Psoas muscle (tissue), 8 donors: ENCODE measurements at places on chromosomes 6 and 20.

GRCh38 chr6:71556141-71556540 lies 267.5 kb downstream of the OGFRL1 start:
- DNase-seq = no peak

DNA sequence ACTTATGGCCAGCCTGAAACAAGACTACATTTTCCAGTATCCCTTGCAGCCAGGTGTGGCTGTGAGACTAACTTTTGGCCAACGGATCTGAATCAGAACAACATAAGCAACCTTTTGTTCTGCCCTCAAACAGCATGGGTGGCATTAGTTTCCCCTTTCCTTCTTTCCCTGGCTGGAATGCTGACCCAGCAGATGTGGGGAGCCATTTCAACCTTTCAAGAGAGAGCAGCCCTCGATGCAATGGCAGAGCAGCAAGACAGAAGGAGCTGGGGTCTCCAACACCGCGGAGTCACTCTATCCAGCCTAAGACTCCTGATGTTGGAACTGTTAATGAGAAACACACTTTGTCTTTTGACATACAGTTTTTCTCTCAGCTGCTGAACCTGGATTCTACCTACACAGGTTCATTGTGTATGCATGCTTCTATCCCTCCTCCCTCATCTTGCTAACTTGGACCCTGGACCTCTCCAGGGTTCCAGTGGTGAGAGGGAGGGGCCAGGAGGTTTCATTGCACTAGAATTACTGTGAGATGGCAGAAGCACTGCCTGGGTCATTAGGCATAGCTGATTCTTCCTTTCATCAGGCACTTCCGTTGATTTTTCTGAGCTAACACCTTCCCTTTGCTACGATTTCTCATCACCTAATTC lies 28.8 kb upstream of the DDR1 start:
- no peak for DNase-seq

- DNase-seq = no peak
Observed at GRCh38 chr20:57308451-57309271, 20.9 kb upstream of the SPO11 start.

- DNase-seq = peak; percentile 51
Observed at GRCh38 chr6:152552616-152553209, 84.4 kb downstream of the SYNE1 start.

- no peak for DNase-seq
Observed at GRCh38 chr6:139568151-139568955, 193.9 kb upstream of the CITED2 start.

- no peak for DNase-seq
Observed at GRCh38 chr20:3276680-3277015, 37.7 kb upstream of the SLC4A11 start.

GRCh38 chr6:168093634-168094033 lies 14.6 kb upstream of the FRMD1 start:
- peak; percentile 6 for DNase-seq

DNA sequence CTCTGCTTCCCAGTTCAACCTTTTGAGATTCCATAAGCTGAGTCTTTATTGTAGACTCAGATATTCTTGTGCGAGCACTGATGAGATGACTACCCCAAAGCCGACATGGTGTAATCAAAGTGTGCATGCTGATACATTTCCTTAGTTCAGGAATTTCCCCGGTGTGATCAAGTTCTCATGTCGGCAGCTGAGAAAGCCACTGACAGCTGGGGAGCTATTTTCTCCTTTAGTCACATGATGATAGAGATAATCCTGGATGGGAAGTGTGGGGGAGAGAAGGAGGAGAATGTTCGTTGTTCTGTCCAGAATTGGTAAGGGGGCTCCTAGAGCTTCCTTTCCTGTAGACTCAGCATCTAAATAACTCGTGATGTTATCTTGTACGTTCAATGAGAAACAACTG lies 7.7 kb upstream of the CAP2 start:
- DNase-seq = no peak

- DNase-seq = no peak
Observed at GRCh38 chr6:108186226-108186625, 20.4 kb downstream of the NR2E1 start.

GRCh38 chr6:131532580-131533039 lies 40.4 kb upstream of the ARG1 start:
- DNase-seq = no peak

DNA sequence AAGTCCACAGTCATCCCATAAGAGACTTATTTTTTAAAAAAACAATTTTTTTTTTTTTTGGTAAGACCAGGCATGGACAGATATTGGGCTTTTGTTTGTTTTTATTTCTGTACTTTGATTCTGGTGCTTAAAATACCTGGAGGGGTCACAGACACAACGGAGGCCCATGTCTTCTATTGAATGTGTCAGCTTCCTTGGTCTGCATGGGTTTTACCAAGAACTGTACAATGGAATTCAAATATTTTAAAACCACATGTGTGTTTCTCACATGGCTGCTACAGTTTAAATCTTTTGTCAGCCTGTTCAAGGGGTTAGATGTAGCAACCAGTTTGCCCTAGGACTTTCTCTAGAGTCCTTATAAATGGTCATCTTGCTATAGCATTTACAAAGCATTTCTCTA lies 139.8 kb downstream of the SOX4 start:
- no peak for DNase-seq
